NCI-H2081 treated with DMSO at 0.1 percent for 48 hours (cell line): ENCODE measurements at places on chromosomes 6 and 20.

DNA sequence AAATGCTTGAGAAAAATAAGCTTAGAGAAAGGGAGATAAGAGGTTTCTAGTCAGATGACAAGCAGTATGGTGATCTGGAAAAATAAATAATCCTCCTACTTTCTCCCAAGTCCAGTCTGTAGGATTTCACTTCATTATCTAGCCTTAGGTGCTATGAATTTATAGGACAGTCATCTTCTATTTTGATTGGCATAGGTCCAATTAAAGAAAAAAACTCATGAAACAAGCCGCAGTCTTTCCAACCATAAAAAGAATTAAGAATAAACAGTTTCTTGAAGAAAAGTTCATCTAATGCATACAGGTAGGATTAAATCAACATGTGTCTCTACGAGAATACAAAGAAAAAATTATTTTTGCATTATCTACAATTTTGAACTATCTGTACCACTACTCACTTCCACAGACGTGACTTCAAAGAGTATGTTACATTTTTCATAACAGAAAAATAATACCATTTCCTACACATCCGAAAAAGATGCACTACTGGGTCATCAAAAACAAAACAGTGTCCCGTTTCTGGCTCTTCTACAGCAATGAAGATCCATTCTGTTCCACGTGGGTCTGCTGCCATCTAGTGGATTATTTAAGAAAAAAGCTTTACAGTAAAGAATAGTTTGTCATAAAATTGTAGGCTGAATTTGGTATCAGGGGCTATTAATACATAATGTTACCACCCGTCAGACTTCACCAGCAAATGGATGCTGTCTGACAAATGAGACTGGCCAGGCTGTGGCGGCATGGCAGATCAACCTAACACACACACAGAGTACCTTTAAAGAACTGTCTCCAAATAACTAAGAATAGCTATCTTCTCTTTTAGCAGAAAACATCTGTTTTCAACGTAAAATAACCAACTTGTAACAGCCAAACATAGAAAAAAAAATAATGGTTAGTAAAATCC, 28.9 kb downstream of the STX7 start:
- DNase-seq, result no peak

GRCh38 chr6:32967151-32968091, 973 bp upstream of the BRD2 start:
- DNase-seq, result no peak

- DNase-seq, result no peak
Measured at GRCh38 chr6:42914546-42914945, 1.3 kb upstream of the PTCRA start.

DNA sequence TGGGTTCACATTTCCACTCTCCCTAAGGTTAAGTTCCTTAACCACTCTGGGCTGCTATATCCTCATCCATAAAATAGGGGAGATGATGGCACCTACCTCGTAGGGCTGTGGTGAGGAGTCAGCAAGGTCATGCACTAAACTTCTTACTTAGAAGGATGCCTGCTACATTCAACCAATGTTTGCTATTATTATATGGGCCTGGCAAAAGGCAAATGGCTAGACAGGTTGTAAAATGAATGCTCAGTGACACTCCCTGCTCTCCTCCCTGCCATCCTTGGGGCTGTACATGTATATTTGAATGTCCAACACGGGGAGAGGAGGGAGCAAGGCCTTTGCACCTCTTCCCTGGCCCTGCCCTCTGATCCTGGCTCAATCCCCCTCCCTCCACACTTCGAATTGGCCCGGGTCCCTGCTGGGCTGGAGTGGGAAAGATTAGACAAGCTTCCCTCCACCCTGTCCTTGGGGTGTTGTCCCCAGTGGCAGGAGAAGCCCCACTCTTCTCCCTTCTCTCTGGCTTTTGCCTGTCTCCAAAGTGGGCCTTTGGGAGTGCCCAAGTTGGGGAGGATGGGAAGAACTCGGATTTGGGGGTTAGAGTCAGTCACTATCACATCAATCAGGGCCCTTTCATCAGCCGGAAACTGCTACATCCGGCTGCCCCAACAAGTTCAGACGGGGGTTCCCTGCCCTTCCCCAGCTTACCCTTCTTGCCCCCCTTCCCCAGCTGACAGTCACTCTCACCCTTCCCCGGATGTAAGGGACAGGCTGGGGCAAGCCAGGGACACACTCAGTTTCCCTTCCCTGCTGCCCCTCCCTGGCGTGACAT, 36.3 kb upstream of the VEGFA start:
- no peak for DNase-seq

DNA sequence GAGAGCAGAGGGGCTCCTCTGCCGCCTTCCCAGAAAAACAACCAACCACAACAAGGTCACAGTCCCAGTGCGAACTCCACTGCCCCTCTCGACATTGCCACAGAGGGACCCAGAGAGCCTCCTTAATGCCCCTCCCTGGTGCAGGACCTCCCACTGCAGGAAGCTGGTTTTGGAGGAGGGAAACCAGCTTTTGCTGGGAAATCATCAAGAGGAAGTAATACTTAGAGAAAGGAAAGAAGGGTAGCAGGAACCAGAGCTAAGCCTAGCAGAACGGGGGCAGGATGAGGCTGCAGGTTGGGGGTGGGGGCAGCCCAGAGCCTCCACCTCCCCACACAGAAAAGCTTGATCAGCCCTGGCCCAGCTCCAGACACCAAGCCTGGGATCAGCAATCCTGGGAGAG, 37.7 kb upstream of the SIRPA start:
- DNase-seq, result no peak

- no peak for DNase-seq
Measured at GRCh38 chr6:169312658-169313346, 59.2 kb upstream of the THBS2 start.

DNA sequence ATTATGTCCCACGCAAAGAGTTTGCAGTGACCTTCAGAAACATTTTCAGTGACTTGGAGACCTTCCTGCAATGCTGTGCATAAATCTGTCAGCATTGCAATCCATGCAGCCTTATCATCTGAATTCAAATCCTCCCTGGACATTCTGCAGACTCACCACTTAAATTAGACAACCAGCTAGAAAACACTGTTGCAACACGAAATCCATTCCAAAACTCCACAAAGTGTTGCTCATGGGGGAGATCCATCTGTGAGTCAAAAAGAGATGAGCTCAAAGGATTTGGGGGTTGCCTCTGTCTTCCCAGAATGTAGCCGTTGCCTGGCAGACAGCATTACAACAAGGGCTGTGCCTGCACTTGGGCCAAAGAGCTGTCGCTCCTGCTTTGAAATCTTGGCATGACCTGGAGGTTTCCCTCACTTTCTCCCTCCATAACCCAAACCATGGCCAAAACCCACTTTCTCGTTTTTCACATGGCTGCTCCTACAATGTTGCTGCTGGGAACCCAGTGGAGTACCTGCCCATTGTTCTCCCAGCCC, 163.5 kb upstream of the CDYL start:
- DNase-seq, result no peak

- no peak for DNase-seq
Measured at GRCh38 chr20:46305331-46305972, 2.8 kb downstream of the CDH22 start.

DNA sequence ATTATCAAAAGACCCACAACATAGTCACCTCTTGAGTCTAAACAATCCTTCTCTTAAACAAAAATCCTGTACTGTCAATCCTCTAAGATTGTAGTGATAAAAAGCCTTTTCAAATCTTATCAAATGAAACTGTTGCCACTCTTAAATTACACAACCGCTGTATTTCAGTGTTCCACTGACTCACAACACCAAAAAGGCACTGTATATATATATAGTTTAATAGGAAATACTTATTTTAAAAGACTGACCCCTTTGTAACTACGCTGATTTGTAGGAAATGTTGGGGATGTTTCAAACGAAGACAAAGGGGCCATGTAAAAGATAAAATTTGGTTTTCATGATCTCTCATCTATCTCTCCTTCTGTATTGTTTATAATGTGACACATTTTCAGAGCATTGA, 14.1 kb downstream of the CPNE1 start:
- DNase-seq, result no peak

- DNase-seq, result no peak
Measured at GRCh38 chr6:127578900-127579299, 1.9 kb downstream of the C6orf58 start.

- DNase-seq, result no peak
Measured at GRCh38 chr6:90849686-90850085, 262.8 kb upstream of the MAP3K7 start.

DNA sequence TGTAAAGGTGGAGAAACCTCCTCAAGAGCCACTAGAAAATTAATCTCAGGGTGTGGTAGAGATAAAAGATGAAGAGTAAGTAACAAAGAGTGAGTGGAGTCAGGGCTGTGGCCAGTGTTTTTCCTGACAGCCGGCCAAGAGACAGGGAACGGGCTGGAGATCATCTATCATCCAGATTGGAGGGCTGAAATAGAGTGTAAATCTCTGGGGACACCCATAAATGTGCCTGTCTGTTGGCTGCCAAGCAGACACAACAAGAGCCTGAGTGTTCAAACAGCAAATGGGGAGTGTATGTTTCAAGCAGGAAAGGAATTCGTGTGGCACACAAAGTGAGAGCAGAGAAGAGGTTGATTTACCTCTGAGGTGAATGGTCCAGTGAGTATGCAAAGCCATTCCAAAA, 326.4 kb upstream of the KHDRBS2 start:
- DNase-seq, result no peak

GRCh38 chr6:168107191-168107983, 28.4 kb upstream of the FRMD1 start:
- no peak for DNase-seq

- DNase-seq, result no peak
Measured at GRCh38 chr20:25280574-25281535, 33.0 kb downstream of the PYGB start.

GRCh38 chr6:33702345-33702977, 9.0 kb downstream of the UQCC2 start:
- no peak for DNase-seq

- no peak for DNase-seq
Measured at GRCh38 chr6:115891750-115892149, 168.9 kb downstream of the FRK start.
